ENCODE measurements at places on chromosomes 6 and 20.
A peak's percentile ranks its signal among the peaks of the same experiment; 100 is the strongest.

DNA sequence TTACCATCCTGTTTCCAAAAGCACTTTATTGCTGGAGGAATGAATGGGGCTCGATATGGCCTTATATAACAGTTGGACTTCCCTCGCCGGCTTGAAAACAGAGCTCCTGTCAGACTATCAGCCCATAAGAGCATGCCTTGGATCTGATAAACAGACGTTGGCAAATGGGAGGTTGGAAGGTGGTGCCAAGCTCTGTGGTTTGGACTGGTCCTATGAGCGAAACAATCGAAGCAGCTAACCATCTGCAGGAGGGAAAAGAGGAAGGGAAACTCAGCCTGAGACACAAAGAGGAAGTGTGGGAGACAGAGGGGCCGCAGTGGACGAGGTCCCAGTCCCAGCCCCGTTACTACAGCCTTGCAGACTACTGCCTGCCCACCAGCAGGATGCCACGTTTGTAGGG is 92.9 kb downstream of the TFAP2C start:
- DNase-seq = no peak

- DNase-seq = no peak
Observed at GRCh38 chr20:8964959-8965562, 103.8 kb upstream of the PLCB4 start.

DNA sequence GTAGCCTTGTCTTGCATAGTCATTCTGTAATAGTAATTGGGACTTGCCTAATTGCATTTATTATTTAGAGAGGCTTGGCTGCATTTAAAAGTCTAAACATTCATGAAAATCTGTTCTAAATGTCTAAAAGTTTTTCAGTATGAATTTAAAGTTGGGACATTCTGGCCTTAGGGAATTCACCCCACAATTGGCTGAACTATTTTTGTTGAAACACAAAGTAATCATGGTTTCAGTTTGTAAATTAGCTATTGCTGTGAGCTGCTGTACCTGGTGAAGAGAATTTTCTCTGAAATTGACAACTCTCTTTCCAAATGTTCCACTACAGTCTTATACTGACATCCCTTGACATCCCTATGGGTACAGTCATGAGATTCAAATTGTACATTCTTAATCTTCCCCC is 253.0 kb downstream of the FARS2 start:
- no peak for DNase-seq

DNA sequence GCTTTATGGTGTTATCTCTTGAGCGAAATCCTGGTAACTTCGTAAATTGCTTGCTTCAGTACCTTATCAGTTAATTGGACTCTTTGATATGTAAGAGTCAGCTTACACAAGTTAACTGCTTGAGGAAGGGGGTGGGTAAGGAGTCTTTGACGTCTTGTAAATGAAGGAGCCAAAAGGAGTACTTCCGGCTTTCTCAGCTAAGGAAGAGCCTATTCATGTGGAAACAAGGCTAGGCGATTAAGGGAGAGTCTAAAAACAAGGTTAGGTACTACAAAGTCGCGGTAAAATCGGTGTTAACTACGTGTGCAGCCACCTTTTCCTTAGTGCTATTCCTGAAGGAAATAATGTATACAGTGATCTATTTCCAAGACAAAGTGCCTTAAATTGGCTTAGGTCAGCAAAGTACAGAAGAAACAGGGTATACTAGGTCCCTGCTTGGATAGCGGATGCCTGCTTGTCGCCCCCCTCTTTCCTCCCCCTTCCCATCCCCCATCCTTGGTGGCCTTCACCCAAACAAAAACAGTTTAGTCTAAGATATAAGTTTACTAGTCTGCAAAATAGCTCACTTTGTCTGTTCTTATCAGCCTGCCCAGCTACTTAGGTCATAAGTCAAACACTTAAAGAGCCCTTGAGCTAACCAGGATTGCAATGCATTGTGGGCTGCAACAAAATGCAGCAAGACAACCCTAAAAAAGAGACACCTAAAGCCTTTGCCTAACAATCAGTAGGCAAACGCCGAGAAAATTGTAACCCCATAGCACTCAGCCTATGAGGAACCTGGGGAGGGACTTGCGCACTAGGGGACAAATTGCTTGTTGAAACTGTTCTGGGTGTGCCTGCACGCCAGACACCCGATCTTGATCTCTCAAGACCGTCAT is 147.3 kb downstream of the TRIM27 start:
- no peak for DNase-seq

GRCh38 chr6:125868678-125869395 is 78.1 kb downstream of the NCOA7 start:
- no peak for DNase-seq

- DNase-seq = no peak
Observed at GRCh38 chr20:48405909-48406308, 421.9 kb downstream of the PREX1 start.

DNA sequence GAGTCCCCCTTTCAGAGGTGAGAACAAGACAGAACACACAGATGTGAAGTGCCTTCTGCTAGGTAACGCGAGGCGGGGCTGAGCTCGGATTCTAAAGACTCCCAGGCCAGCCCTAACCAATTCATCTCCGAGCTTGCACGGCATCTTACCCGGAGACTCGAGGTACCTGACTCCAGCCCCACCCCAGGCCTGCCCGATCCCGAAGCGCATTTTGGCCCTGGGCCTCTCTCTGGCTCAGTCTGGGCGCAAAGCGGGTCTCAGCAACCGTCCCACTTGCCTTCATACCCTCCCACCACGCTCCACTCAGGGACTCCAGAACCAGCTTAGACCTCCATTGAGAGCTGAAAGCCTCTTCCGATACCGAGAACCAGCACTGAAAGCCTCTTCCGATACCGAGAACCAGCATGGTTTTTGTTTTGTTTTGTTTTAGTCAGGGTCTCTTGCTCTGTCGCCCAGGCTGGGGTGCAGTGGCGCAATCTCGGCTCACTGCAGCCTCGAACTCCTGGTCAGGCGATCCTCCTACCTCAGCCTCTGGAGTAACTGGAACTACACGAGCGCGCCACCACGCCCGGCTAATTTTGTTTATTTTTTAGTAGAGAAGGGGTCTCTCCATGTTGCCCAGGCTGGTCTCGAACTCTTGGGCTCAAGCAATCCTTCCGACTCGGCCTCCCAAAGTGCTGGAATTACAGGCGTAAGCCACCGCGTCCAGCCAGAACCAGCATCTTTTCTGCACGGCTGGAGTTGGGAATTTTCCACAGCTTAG is 557 bp upstream of the DYNLRB1 start:
- peak; percentile 47 for DNase-seq

- DNase-seq = no peak
Observed at GRCh38 chr6:44475417-44475778, 87.9 kb downstream of the CDC5L start.

- peak; percentile 16 for DNase-seq
Observed at GRCh38 chr6:53761036-53761435, 33.8 kb upstream of the LRRC1 start.

DNA sequence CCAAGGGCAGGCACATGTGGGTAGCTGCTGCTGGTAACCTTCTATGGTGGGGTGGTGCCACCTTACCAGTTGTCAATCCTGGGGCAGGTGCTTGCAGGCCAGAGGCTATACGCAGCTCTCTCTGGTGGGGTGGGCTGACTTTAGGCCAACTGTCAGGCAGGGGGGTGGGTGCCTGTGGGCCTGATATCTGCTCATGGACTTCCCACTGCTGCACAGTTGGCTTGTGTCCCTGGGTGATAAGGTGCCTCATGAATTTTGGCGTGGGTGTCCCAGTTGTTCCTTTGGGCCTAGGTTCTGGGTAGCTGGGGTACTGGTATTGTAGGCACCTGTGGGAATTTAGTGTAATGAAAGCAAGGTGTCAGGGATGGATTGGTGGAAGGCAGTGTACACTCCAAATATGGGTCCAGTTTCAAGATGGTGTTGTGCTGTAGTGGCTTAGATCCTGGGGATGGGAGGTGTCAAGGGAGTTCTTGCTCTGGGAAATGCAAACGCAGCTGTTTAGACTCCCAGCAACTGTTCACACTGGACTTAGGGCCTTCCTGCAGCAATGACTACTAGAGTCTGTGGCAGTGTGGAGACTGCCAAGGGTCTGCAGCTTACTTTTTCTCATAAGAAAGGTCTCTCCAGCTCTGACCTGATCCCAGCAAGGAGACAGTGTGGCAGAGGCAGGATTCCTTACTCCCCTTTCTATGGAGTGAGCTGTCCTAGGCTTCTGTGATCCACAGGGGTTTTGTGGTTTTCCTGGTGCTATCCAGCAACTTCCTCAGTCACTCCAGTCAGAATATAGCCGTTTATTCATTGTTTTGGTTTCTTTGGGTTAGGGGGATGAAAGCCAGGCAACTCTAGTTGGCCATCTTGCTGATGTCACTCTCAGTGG is 128.2 kb downstream of the CRYBG1 start:
- DNase-seq = no peak

GRCh38 chr20:14997791-14998190 is 660.4 kb upstream of the FLRT3 start:
- no peak for DNase-seq

DNA sequence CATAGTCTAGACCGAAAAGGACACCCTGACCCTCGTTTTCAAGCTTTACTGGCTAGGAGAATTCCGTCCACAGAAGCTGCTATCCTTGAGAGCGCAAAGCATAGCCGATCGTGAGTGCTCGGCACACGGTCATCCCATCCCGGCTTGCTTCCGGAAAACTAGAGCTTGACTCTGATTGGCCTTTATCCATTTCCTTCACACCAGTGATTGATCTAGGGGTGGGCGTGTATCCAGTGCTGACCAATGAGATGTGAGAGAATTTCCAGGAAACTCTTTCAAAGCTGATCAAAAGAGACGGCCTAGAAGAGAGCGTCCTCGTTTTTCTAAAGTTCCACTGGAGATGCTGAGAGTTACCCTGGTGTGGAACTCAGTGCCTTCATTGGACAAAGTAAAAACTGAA is 41.0 kb upstream of the NFATC2 start:
- no peak for DNase-seq

DNA sequence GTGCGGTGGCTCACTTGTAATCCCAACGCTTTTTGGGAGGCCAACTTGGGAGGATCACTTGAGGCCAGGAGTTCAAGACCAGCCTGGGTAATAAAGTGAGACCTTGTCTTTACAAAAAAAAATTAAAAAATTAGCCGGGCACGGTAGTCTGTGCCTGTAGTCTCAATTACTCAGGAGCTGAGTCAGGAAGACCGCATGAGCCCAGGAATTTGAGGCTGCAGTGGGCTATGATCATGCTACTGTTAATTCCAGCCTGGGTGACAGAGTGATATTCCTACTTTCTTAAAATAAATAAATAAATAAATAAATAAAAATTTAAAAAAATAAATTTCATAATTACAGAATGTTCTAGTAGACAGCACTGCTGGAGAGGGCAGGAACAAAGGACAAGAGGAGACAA is 62.4 kb downstream of the DST start:
- DNase-seq = no peak

DNA sequence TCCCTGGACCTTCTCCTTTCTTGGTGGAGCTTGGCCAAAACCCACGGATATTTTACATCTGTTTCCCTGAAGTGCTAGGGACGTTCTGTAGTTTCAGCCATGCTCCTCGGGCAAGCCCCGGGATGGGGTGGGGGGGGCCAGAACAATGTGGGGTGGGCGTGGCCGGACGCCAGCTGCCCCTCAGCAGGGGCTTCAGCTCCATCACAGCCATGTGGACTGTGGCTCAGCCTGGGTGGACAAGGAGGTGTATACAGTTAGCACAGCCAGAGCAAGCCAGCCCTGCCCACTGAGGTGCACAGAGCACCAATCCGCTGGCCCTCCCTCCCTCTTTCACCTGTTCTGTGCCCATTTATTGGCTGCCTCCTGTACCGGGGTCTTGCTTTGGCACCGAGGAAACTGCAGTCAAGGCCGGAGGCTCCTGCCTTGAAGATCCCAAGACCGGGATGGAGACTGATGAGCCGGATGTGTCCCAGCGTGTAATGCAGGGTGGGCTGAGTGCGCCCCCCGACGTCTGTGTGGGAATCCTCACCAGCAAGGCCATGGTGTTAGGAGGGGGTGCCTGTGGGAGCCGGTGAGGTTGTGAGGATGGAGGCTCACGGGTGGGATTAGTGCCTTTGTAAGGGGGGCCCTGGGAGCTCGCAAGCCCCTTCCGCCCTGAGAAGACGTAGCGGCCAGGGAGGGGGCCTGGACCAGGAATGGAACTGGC is 28.0 kb downstream of the FRMD1 start:
- no peak for DNase-seq

GRCh38 chr6:124535299-124535698 is 426.9 kb upstream of the RNF217 start:
- no peak for DNase-seq

- peak; percentile 71 for DNase-seq
Observed at GRCh38 chr6:144379356-144379755, 94.2 kb downstream of the UTRN start.

DNA sequence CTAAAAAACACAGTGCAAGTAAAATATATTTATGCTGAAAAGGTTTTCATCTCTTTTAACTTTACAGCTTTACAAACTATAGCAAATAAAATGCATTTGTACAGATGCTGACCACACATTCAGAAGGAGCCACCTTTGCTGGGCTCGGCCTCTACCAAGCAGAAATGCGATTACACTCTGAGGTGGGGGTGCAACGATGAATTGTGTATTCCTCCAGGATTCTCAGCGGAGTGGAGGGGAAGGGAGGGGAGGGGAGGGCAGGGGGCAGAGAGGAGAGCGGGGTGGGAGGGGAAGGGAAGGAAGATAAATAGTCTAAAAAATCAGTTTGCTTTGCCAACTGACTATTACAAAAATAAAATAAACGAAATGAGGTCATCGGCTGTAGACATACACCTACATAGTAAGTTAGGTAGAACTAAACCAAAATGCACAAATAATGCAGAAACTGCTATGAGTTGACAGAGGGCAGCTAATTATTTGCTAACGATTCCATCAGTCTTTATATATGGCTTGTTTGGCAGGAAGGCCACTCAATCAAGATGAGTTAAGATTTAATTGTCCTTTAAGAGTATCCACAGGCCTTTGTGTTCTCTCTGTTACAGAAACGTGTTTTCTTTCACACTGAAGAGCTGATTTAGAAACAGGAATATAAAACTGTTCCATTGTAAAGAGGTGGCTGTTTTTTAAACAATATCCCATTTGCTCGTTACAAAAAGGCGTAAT is 90.1 kb downstream of the TAF4 start:
- DNase-seq = no peak

DNA sequence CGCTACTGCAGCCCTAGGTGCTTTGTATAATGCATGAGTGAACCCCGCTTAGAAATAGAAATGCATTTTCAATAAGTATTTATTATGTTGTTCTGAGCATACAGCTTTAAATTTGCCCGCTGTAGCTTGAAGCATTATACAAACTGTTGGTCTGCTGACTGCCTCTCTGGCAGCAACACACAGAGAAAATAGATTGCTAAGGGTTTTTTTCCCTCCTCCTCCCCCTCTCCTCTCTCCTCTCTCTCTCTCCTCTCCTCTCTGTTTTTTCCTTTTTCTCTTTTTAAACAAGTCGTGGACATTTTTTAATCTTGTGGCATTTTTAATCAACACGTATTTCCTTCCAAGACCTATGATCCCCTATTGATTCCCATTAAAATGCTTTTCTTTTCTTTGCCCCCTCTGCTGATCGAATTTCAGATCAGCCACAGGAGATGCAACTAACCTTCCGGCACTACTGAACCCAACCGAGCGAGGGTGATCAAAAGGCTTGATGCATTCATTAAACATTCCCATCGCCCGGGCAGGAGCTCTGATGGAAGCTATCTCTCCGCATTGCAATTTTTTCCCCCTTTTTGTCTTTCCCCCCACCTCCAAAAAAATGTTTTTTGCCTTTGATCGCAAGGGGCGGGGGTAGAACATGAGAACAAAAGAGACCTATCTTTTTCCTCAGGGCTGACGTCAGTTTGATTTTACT is 90.7 kb upstream of the ARID1B start:
- DNase-seq = peak; percentile 59

- no peak for DNase-seq
Observed at GRCh38 chr6:49739423-49739822, 4.8 kb downstream of the CRISP3 start.

GRCh38 chr6:20729086-20729485 is 194.8 kb downstream of the CDKAL1 start:
- no peak for DNase-seq

All from IMR-90 (cell line).